Activated CD8-positive, alpha-beta T cell treated with anti-CD3 and anti-CD28 coated beads for 36 hours (primary cell): ENCODE measurements at places on chromosomes 12 and 14. TPM values are rescaled to one million over a fixed set of nuclear protein-coding genes. Genes with fewer than 3 reads are reported as not detected.

- DNase-seq, result no peak
Measured at GRCh38 chr14:72525087-72525915, 368.6 kb downstream of the DPF3 start.

GRCh38 chr14:29390081-29390832 is 537.4 kb downstream of the PRKD1 start:
- no peak for DNase-seq

GRCh38 chr12:84128117-84128991 is 784.2 kb downstream of the SLC6A15 start:
- no peak for DNase-seq

GRCh38 chr12:19962192-19962591 is 406.1 kb upstream of the PDE3A start:
- no peak for DNase-seq

GRCh38 chr12:109476807-109477184 is 304 bp downstream of the KCTD10 start:
- no peak for DNase-seq

DNA sequence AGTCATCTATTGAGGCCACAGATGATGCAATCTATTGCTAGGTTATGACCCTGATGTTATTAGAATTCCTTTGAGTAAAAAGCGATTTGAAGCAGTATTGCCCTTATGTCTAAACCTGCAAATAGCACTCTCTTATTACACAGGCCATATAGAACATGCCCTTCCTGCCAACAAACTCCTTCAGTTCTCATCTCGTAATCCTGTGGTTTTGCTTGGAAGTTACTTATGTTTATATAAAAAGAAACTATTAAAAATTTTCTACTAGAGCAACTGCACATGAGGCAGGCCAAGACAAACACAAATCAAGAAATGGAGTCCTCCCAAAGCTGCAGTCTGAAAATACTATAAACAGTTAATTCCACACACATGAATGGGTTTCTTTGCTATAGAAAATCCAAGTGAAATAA is 1200.2 kb downstream of the LRFN5 start:
- DNase-seq, result no peak

DNA sequence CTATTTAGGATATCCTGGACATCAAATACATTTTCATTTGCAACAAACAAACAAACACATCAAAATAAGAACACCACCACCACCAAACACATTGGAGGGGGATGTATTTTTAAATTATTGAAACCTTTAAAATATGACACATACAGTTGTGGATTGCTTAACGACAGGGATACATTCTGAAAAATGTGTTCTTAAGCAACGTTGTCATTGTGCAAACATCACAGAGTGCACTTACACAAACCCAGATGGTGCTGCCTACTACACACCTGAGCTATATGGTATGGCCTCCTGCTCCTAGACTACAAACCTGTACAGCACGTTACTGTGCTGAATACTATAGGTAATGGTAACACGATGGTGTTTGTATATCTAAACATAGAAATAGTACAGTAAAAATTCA is 19.4 kb downstream of the PYGL start:
- no peak for DNase-seq

DNA sequence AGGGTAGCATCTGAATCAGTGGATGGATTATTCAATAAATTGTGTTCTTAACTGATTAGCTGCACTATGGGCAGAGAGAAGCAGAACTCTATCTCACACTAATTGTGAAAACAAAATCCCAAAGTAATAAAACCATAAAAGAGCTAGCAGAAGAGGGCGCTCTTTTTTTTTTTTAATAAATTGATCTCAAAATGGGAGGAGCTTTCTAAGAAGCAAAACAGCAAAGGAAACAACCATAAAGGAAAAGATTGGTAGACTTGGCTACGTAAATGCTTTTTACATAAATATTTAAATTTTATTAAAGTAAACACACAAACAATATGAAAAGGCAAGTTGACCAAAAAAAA is 1.5 kb upstream of the TM7SF3 start:
- no peak for DNase-seq

- no peak for DNase-seq
Measured at GRCh38 chr14:94278731-94279130, 14.3 kb downstream of the SERPINA10 start.

GRCh38 chr14:56996721-56997399 is 186.6 kb upstream of the OTX2 start:
- DNase-seq, result no peak

The PLXNC1 gene
- total RNA-seq, result 9.5 TPM

The CLEC2D gene
- 259 TPM for total RNA-seq

The CRACR2A gene
- total RNA-seq, result 24.7 TPM

The OTUB2 gene
- 0.25 TPM for total RNA-seq

The SIX6 gene
- not detected for total RNA-seq
